Left renal pelvis (tissue), 4 donors: ENCODE measurements at places on chromosomes 4 and X.
A peak's percentile ranks its signal among the peaks of the same experiment; 100 is the strongest.

DNA sequence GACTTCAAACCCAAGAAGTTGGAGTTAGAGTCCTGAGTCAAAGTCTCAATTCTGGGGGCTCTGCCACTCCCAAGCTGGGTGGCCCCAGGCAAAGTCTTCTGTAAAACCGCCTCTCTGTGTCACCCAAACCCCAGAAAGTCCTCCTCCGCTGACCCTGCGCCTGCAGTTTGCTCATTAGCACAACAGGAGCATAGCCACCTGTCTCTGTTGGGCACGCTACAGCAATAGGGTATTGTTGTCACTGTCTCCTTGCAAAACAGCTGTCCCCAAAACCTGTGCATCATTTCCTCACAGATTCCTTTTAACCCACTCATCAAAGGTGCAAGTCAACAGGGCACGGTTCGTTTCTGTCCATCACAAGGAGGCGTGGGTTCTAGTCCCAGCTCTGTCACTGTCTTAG lies 8.0 kb upstream of the DGAT2L6 start:
- DNase-seq, result no peak

DNA sequence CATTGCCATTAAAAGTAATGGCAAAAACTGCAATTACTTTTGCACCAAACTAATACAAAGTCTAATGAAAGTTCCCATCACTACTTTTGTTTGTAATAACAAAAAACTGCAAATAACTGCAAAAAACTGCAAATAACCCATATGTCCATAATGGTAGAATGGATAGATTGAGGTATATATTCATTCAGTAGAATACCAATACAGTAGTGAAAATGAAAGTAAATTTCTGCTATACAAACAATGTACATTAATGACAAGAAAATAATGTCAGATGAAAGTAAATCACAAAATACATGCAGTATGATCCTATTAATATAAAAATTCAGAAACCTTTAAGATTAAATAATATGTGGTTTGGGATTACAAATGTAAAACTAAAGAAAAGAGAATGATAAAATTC lies 41.3 kb upstream of the CEP135 start:
- DNase-seq, result no peak

DNA sequence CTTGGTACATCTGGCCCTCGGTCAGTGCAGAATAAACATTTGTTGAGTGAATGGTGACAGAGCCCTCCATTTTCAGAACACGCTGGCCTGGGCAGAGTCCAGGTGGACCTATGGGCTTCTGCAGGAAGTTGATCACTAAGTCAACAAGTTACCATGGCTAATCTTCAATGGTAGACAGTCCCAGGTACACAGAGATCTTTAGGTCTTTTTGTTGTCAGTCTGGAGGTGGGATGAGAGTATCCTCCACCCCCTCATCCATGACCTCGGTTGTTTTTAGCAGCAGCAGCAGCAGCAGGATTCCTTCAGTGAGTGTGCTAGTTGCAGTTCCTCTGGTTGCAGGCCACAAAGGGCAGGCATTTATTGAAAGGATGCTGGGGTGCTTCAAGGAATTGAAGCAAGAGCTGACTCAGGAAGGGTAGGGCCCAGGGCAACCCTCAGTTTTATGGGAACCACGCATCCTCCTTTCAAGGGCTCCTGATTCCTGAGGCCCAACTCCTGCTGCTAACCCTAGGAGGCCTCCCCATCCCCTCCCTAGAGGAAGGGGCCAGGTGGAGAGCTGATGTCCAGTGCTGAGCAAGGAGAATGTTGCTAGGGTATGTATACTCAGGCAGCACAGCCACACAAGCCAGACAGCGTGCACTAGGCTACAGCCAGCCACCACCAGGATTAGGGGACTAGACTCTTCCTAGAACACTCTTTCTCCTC lies 1.7 kb upstream of the USP27X start:
- no peak for DNase-seq

DNA sequence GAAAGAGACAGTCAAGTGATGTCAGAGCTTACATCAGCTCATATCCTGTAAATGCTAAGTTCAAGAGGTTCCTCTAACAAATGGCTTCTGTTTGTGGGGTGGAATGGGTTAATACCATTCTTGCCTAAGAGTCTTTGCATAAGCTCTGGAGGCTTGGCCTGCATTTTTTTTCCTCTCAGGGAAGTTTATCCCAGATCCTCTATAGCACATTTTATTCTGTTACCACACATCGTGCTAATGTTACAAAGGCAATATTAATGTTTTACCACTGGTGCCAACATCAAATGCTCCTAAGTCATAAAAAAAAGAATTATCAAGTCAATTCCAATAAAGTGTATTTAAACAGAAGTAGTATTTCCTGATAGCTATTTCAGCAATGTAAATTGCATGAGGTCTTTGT lies 2.9 kb upstream of the ADH6 start:
- no peak for DNase-seq

GRCh38 chr4:165986956-165987698 lies 114.1 kb downstream of the TLL1 start:
- DNase-seq, result no peak

DNA sequence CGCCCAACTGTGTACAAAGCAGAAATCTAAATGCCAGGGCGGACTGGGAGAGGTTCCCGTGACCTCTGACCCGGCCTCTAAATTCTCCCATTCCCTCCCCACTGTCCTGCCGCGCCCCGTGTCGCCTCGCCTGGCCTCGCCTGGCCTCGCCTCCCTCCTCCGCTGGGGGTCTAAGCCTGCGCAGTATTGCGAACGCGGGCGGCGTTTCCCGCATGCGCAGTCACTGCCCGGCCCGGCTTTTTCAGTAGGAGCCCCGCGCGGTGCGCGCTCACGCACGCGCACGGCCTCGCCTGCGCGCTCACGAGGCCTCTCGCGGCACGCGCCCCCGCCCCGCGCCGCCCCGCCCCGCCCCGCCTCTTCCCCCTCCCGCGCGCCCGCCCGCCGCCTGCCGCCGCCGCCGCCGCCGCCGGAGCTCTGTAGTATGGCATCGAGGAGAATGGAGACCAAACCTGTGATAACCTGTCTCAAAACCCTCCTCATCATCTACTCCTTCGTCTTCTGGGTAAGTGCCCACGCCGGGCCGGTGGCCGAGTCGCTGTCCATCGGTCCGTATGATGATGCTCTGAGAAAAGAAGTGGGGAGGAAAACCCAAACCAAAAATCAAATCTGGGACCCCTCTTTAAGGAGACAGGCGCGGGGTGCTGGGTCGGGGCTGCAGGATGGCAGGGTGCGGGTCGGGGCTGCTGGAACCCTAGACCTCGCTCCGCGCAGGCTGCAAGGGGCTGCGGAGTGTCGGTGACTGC lies at the start of gene TSPAN7:
TSS of gene TSPAN7 (plus strand) at position 417 of the 743 bp plus-strand sequence. CDS start at position 422, 5 bp downstream.
- peak; percentile 61 for DNase-seq

DNA sequence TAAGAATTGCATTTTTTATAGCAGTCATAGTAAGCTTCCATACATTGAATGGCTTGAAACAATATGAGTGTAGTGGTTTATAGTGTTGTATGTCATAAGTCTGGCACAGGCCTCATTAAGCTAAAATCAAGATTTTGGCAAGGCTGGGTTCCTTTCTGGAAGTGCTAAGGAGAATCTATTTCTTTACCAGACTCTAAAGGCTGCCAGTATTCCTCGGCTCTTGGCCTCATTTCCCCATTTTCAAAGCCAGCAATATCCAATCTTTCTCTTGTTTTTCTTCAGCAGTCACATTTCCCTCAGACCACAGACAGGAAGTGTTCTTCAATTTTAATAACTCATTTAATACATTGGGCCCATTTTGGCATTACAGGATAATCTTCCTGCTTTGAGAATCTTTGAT lies 1155.5 kb upstream of the PABPC4L start:
- DNase-seq, result no peak

DNA sequence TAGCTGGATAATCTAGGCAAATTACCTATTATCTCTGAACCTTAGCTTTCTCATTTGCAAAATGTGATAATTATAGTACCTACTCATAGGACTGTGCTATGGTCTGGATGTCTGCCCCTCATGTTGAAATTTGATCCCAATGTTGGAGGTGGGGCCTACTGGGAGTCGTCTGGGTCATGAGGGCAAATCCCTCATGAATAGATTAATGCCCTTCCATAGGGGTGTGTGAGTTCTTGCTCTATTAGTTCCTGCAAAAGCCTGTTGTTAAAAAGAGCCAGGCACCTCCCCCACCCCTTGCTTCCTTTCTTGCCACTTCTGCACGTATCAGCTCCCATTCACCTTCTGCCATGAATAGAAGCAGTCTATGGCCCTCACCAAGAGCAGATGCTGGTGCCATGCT lies 73.9 kb downstream of the SERTM2 start:
- no peak for DNase-seq

DNA sequence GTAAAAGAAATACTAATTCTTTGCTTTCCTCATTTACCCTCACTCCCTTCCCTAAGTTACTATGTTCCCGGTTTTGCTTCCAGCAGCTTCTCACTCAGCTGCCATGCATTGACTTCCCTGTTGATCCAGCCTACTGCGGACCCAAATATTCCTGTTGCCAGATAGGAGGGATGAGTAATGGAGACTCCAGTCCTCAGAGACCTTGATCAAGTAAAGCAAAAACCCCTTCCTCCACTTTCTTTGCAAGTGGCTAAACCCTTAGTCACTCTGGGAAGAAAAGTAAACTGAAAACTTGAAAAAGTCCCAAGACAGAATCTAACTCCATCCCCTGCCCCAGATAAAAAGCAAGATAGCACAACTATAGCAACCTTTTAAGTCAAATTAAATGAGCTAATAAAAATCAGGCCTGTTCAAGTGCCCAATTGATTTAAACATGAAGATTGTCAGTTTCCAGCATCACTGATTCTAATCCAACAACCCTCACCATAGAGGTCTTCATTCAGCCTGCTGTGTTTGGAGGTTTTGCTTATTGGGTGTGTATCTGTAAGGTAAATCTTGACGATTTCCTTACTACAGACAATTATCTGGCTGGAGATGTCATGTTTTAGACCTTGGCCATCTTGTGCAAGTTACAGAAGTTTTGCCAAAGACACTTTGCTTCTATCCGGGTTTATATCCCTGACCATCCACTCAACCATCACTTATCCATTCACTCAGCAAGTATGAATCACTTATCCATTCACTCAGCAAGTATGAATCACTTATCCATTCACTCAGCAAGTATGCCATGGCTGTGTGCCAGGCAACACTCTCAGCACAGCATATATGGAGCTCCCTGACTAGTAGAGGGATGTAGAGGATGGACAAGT lies 17.6 kb downstream of the FGFBP1 start:
- DNase-seq, result no peak

GRCh38 chr4:88062843-88063242 lies 55.4 kb downstream of the PKD2 start:
- DNase-seq, result no peak
